ENCODE measurements at places on chromosomes 1 and 21.

- peak; percentile 96 for DNase-seq
These were observed 124.8 kb downstream of the RIPK4 start for GRCh38 chr21:41641821-41642701.

GRCh38 chr1:54615531-54616279, 7.6 kb downstream of the FAM151A start:
- no peak for DNase-seq

GRCh38 chr1:216325946-216326345, 97.3 kb downstream of the USH2A start:
- DNase-seq: peak; percentile 3

DNA sequence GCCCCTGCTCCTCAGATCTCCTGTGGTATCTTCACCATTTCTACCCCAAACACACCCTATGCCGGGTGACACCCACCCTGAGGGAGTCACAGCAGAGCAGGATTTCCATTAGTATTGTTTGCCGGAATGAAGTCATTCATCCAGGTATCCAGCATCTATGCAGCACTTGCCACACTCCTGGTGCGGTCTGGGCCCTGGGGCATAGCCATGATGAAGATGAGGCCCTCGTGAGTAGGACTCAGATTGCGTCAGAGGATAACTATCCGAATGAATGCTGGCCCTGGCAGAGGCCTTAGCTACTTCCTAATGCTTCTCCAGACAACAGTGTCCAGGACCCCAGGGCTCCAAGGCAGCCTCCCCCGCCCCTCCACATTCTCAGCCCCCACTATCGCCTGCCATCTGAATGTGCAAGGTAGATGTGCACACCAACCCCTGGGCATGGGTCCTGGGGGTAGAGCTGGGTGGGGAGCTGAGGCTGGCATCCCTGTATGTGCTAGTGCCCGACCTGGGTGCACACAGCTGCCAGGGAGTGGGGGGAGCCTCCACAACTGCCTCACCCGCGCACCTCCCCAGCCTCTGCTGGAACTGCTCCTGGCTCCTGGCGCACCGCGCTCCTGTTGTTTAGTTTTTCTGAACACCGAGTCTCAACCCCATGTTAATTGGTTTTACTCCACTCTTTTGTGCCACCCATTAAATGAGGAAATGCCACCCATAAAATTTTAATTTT, 25.5 kb upstream of the ZC3H12A start:
- no peak for DNase-seq

DNA sequence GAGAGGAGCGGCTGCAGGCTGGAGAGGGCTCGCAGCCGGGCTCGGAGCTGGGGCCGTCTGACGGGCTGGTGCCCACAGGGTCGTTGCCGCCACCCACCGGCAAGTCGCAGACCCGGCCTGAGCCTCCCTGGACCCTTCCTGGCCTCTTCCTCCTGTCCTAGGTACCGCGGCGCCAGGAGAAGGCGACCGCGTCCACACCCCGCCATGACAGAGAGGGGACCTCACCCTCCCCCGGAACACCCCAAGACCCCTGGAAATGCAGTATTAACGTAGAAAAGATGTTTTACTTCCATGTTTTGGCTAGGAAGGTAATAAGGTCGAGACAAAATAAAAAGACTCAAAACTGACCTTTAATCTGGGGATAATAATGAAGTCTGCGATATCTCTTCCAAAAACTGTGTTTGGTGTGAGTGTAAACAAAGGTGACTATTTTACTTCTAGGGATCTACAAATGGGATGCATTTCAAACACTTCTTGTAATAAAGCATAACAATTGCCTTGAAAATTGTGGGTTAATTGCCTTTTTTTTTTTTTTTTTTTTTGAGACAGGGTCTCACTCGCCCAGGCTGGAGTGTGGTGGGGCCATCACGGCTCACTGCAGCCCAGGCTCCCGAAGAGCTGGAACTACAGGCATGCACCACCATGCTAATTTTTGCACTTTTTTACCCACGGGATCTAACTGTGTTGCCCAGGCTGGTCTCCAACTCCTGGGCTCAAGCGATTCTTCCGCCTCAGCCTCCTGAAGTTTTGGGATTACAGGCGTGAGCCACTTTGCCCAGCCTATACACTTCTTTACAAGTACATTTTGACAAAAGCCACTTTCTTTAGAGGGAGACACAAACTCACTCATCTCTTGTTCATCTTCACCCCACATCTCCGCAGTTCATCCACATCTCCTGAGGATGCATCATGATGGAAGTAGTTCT, 838 bp upstream of the RSRP1 start:
- DNase-seq: no peak

GRCh38 chr1:94611681-94612475, 70.3 kb upstream of the F3 start:
- DNase-seq: no peak

DNA sequence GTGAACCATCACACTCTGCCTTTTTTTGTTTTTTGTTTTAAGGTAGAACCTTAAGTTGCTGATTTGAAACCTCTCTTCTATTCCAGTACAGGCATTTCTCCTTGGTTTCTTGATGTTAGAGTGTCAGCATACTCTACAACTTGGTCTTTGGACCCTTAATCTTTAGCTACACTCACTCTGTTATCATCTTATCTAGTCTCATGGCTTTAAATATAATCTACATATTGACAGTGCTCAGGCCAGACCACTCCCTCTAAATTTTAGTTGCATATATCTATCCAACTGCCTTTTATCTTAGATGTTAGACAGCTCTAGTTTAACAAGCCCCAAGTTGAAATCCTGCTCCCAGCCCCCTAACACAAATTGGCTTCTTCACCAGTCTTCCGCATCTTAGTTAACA, 22.1 kb downstream of the NME7 start:
- DNase-seq: no peak

GRCh38 chr1:116257836-116258235, 115.2 kb upstream of the ATP1A1 start:
- DNase-seq: no peak

DNA sequence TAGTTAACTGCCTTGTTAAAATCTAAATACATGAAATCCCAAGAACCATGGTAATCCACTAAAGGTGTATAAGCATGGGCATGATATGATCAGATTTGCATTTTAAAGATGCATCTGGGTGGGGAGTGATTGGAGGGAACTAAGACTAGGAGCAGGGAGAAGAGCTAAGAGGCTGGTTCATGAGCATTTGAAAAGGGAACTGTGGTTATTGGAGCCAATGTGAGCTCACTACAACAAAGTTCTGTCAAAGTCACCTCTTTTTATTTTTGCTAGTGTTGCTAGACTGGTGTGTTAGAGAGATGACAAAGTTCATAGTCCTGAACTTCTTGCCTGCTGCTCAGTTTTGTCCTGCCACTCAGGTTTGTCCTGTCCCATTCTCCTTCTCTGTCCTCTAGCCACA, 67.1 kb upstream of the LRRC8D start:
- no peak for DNase-seq

GRCh38 chr1:42424201-42424600, 31.6 kb downstream of the ZMYND12 start:
- DNase-seq: peak; percentile 58

DNA sequence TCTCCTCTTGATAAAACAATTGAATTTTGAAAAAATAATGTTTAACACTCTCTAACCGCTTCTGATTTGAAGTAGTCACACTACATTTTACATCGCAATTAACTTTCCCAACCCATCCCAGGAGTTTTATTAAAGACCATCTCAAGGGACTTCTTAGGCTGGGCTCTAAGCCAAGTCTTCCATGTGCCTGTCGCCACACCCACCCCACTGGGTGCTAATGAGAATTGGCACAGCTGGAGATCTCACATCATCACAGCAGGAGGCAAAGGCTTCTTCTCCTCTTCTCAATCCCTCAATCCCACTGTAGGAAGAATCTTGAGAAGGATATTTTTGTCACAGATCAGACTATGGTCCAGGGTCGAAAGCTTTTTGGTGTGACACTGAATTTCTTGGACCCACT, 328.9 kb downstream of the NUF2 start:
- DNase-seq: peak; percentile 10

DNA sequence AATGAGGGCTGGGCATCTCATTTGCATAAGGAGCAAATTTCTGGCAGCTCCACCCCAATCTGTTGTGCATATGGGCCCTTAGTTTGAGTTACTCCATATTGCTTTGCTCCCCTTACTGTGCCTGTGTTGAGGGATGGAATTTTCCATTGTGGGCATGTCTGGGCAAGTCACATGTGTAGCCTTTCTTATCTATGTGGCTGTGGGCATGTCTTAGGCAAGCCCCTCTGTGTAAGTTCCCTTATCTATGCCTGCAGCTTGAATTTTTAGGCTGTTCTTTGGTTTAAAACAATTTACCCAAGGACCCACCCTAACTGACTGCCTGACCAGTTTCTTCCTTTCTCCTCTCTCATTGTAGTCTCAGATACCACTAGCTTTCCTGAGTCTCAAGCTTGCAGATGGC, 405.7 kb upstream of the NCAM2 start:
- DNase-seq: no peak

DNA sequence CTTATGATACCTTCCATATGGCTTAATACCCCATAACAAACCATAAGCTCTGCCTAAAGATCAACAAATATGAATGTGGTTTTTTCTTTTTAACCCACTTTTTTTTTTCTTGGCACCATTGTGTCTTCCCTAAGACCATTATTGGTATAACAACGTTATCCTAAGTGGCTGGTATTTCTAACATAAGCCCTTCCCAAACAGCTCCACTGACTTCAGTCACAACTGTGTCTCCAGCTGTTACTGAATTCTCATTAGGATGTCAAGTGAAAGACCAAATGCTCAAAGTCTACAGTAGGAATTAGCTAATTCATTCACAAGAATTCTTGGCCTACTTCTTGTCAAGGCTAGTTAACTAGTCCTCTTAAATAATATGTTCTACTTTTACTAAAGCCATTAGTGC, 4.2 kb upstream of the RXRG start:
- no peak for DNase-seq

DNA sequence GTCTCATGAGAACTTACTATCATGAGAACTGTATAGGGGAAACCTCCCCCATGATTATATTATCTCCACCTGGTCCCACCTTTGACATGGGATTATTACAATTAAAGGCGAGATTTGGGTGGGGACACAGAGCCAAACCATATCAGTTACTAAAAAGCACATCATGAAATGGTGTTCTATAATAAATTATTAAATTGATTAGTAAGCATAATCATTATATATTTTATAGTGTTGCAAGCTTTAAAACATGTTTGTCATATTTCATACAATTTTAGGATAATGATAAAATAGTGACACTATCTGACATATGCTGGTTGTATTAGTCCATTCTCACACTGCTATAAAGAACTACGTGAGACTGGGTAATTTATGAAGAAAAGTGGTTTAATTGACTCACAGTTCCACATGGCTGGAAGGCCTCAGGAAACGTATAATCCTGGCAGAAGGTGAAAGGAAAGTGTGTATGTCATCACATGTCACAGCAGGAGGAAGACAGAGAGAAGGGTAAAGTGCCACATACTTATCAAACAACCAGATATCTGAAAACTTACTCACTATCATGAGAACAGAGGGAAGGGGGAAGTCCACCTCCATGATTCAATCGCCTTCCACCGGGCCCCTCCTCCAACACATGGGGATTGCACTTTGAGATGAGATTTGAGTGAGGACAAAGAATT, 539.2 kb upstream of the OLFM3 start:
- no peak for DNase-seq

- DNase-seq: peak; percentile 26
These were observed 648.7 kb downstream of the USP25 start for GRCh38 chr21:16378525-16378924.

GRCh38 chr1:160521554-160521953, 1.5 kb downstream of the SLAMF6 start:
- no peak for DNase-seq

GRCh38 chr1:246875041-246876026, 56.4 kb downstream of the AHCTF1 start:
- peak; percentile 77 for DNase-seq

DNA sequence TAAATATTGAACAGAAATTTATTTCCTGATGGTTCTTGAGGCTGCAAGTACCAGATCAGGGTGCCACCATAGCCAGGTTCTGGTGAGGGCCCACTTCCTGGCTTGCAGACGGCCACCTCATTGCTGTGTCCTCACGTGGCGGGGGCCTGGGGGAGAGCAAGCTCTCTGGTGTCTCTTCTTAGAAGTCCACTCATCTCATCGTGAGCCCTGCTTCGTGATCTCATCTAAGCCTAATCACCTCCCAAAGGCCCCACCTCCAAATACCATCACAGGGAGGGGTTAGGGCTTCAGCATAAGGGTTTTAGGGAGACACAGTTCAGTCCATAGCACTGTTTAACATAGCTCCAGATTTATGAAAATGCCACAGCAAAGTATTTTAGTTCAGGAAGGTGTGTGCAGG, 119.7 kb downstream of the PRDM2 start:
- no peak for DNase-seq

GRCh38 chr1:229860926-229861325, 206.1 kb upstream of the GALNT2 start:
- no peak for DNase-seq

- no peak for DNase-seq
These were observed 57.1 kb upstream of the ADAM30 start for GRCh38 chr1:119953266-119953998.

DNA sequence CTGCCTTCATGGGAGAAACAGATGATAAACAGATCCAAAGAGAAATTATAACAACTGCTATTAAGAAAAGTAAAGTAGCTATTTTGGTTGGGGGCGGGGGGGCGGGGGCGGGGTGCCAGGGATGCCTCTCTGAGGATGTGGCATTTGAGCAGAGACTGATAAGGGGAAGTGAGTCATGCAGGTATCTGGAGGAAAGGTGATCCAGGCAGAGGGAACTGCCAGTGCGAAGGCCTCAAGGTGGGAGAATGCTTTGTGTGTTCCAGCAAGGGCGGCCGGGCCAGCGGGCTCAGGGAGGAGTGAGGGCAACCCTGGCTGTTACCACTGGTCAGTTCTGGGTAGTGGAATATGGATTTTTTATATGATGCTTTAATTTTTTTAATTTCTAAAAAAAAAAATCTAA, 7.0 kb upstream of the TNFRSF1B start:
- no peak for DNase-seq

DNA sequence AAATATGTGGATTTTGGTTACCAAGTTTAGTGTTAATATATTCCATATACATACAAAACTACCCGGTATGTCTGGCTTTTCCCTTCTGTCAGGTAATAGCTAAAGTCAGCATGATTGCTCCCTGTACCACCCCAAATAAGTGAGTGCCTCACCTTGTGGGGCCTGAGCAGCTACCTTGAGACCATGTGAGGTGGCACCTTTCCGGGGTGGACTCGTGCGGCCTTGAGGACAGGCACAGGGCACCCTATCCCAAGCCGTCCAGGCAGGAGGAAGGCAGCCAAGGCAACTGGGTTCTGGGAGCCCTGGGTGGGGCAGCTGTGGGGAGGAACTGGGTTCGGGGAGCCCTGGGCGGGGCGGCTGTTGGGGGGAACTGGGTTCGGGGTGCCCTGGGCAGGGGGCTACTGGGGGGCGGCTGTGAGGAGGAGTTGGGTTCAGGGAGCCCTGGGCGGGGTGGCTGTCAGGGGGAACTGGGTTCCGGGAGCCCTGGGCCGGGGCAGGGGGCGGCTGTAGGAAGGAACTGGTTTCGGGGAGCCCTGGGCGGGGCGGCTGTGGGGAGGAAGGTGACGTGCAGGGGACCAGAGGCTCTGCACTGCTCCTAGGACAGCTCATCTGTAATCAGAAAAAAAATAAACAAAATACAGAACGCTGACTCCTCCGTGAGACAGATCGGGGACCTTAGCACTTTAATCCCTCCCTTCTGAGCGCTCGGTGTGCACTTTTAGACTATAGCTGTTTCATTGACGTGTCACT, 63.3 kb downstream of the POFUT2 start:
- DNase-seq: peak; percentile 10

Data from fibroblast of skin of right biceps (primary cell).